ENCODE measurements at places on chromosomes 3 and 15.

GRCh38 chr3:141411251-141411771 is 43.0 kb downstream of the ZBTB38 start:
- no peak for DNase-seq

- no peak for DNase-seq
Observed at GRCh38 chr3:186483611-186484340, 60.4 kb downstream of the CRYGS start.

- DNase-seq = no peak
Observed at GRCh38 chr3:167843886-167844285, 108.4 kb downstream of the SERPINI1 start.

GRCh38 chr3:11581237-11582190 is 62.2 kb downstream of the VGLL4 start:
- no peak for DNase-seq

DNA sequence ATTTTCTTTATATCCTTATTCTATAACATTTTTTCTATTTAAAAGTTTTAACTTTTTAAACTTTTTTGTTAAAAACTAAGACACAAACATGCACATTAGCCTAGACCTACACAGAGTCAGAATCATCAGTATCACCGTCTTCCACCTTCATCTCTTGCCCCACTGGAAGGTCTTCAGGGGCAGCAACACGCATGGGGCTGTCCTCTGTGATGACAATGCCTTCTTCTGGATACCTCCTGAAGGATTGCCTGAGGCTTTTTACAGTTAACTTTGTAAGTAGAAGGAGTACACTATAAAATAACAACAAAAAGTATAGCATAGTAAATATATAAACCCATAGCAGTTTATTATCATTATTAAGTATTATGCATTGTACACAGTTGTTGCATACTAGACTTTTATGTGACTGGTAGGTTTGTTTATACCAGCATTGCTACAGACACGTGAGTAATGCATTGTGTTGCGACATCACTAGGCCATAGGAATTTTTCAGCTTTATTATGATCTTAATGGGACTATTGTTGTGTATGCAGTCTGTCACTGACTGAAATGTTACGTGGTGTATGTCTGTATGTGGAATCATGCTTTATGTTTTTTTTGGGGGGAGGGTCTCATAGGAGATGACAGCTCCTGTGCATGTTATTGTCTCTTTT is 18.2 kb downstream of the ATP1B3 start:
- DNase-seq = no peak

- DNase-seq = no peak
Observed at GRCh38 chr3:136473716-136474326, 223.7 kb downstream of the PCCB start.

DNA sequence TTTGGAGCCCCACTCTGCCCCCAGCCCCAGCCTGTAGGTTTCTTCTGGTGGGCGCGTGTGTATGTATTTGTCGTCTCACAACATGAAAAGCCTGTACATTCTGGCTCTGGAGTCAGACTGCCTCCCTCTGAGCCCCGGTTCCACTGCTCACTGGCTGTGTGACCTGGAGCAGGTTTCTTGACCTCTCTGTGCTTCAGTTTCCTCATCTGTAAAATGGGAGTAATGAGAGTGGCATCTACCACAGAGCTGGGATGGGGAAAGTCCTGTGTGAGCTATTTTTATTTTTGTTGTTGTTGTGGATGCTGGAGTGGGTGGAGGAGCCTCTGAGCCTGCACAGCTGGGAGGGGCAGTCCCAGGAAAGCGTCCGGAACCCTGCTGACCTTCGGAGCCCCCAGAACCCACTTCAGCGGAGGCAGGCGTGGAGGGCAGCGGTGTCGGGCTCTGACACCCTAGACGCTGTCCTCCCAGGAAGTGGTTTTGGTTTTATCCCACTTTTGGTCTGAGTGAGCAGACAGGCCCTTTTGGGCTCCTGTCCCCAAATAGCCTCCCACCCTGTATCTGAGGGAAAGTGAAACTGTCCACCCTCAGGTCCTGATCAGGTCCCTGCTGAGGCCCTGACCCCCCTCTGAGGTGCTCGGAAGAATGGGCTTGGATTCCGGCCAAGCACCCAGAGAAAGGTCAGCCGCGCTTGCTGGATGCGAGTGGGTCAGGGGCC is 103.5 kb downstream of the CHSY1 start:
- DNase-seq = no peak

Data from left ventricle myocardium inferior (tissue), 1 donor.